Spleen (tissue), 13 donors: ENCODE measurements at places on chromosomes 7 and 10.

GRCh38 chr10:78981257-78981969, 87.4 kb upstream of the ZMIZ1 start:
- no peak for DNase-seq

DNA sequence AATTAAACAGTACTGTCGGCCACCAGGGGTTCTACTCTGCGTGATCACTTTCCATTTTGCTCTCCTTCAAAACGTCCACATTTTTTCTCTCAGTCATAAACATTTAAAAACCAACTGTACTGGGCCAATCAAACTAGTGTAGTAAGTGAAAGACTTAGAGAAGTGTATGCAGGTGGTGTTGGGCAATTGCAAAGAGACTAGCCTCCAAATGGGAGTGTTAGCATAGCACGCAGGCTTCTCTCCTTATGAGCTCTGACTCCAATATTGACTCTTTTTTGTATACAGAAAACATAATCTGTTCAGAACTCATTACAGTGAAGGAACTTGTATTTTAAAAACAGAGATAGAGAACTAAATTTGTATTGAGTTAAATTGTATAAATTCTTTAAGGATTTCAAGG, 150.6 kb downstream of the SDK1 start:
- DNase-seq, result no peak

GRCh38 chr7:120460949-120461348, 188.0 kb downstream of the KCND2 start:
- DNase-seq, result no peak

- no peak for DNase-seq
Measured at GRCh38 chr7:79063019-79063698, 390.3 kb downstream of the MAGI2 start.

DNA sequence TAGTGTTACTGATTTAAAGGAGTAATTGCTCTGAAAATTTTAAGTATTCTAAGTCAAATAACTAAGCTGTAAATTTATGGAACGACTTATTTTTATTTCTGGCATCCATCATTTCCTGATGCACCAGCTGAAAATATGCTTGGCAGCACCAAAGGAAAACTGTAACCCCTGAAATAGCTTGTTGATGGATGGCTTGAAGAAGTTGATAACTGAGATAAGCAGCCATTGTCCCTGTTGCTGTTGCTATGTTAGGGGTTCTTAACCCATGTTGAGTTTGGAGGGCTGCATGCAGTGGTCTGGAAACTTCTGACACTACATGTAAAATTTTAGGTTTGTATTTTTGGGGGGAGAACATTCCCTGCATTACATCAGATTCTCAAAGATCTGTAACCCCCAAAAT, 30.6 kb downstream of the RPA3 start:
- DNase-seq, result no peak

DNA sequence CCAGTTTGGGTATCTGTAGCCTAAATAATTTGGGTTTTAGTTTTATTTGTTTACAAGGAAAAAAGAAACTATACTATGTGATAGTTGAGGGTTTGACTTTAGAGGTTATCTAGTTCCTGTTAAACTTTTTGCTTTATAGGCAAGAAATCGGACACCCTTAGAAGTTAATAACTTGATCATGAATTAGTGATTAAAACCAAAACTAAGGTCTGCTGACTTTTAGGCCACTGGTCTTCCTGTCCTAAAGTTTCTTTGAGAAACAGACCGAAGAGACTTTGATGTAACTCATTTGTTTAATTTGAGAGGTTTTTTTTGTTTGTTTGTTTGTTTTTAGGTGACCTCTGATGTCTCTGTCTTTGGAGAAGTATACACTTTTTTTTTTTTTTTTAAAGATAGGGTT, 59.7 kb downstream of the PHTF2 start:
- no peak for DNase-seq

DNA sequence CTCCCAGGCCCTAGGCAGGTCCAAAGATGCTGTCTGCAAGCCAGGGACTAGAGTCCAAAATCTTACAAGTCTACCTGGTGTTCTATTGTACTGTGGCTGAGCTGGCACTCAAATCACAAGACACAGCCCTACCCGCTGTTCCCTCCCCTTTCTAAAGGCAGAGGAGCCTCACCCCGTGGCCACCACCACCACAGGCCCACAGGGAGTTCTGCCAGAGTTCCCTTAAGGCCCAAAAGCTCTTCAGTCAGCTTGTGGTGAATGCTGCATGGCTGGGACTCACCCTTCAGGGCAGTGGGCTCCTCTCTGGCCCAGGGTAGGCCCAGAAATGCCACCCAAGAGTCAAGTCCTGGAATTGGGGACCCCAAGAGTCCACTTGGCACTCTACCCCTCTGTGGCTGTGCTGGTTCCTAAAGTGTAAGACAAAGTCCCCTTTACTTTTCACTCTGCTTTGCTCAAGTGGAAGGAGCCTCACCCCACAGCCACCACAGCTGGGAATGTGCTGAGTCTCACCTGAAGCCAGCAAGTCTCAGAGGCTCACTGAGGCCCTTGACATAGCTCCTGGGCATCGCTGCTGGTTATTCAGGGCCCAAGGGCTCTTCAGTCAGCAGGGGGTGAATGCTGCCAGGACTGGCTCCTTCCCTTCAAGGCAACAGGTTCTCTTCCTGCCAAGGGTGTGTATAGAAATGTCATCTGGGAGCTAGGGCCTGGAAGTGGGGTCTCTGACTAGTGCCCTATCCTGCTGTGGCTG, 48.8 kb upstream of the PSAP start:
- DNase-seq, result no peak

- DNase-seq, result no peak
Measured at GRCh38 chr7:75876126-75876881, 2.5 kb upstream of the RHBDD2 start.

- DNase-seq, result no peak
Measured at GRCh38 chr10:102020938-102021337, 35.0 kb downstream of the ARMH3 start.
